Stimulated activated CD8-positive, alpha-beta memory T cell treated with anti-CD3 and anti-CD28 coated beads, Interleukin-7, amount 100 ng/mL, for 24 hours (primary cell): ENCODE measurements at places on chromosomes 7 and 10.

GRCh38 chr7:29478687-29479240 is 84.9 kb upstream of the PRR15 start:
- DNase-seq, result no peak

GRCh38 chr10:71838264-71839211 is 12.5 kb downstream of the PSAP start:
- no peak for DNase-seq

GRCh38 chr10:126407831-126408230 is 19.6 kb upstream of the ADAM12 start:
- DNase-seq, result no peak

DNA sequence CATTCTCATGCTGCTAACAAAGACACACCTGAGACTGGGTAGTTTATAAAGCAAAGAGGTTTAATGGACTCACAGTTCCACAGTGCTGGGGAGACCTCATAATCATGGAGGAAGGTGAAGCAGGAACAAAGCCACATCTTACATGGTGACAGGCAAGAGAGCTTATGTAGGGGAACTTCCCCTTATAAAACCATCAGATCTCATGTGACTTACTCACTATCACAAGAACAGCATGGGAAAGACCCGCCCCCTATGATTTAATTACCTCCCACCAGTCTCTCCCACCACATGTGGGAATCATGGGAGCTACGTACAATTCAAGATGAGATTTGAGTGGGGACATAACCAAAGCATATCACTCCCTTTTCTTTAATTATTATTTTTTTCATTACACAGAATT is 16.6 kb downstream of the COL28A1 start:
- no peak for DNase-seq

DNA sequence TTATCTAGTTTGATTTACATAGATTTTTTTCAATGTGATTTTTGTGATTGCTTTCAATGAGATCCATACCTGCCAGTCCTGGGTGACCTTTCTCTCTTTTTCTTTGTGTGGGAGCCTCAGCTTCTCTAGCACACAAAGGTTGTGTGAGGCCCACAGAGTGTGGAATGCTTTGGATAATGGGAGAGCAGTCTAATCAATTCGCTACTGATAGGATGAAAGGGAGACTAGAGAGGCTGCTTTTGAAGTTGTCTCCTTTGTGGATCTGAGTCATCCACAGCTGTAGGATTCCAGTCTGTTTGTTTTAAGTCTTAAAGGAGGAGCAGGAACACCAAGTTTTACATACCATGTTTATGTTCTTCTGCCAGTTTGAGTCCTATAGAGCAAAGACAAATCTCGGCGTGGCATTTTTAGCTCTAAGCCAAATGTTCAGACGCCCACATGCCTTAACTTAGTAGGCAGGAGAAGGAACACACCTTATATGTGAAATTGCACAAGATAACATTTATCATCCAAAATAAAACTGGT is 330.0 kb downstream of the ARL4A start:
- no peak for DNase-seq

DNA sequence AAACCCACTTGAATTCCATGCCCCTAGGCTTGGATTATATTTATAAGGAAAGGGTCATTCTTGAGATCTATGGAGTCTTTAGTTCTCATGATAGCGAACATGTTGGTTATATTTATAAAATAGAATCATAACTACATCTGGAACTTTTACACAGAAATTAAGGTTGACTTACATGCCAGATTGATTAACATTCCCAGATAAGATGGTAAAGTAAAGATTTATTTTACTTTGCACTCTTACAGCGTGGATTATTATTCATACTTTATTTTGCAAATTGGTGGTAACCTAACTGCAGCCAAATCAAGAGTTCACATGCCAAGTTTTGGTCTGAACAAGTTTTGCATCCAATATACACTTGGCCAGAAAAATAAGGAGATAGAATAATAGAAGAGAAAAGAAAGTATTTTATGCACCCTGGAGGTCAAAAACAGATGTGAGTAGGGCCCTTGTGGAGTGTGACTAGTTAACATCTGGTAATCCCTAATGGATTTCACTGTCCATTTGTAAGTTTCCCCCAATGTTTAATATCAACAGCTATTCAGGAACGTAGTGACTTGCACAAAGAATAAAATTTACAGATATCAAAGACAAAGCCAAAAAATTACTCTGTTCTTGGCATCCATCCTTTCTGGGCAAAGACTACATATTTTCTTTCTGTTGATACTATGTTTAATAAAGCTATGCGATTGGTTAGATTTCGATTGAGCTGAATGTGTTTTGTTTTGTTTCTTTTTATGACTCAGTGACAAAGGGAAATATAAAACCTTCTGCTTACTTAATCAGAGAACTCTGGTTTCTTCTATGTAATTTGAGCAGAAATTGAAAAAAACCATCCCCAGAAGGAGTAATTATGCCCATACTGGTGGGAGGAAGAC is 10.1 kb upstream of the TMEM26 start:
- no peak for DNase-seq

GRCh38 chr7:133773601-133774000 is 353.5 kb upstream of the LRGUK start:
- DNase-seq, result no peak

DNA sequence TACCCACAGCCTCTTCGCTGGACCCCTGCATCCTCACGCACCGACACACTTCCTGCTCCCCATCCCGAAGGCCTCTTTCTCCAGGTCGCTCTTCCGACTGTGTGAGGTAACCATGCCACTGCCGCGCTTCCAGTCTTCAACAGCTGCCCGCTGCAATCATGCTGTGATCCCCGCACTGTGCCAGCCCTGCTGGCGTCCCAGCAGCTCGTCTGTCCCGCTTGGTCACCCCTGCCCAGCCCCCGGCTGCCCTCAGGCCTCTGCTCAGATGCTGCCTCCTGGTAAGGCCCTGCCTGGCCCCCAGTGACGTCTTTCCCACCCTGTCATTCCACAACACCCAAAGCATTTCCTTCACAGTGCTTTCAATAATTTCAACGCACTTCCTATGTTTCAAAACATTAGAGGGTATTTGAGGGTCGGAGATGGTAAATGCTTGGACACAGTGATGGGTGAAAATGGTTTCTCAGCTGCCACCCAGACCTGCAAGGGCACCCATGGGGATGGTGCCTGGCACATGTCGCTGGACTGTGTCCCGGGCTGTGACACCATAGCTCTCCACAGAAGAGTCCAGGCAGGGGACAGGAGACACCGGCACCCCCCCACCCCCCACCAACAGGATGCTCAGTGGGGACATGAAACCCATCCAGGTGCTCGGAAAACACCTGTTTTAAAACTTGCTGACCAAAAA is 125.2 kb downstream of the MAD1L1 start:
- DNase-seq, result no peak

DNA sequence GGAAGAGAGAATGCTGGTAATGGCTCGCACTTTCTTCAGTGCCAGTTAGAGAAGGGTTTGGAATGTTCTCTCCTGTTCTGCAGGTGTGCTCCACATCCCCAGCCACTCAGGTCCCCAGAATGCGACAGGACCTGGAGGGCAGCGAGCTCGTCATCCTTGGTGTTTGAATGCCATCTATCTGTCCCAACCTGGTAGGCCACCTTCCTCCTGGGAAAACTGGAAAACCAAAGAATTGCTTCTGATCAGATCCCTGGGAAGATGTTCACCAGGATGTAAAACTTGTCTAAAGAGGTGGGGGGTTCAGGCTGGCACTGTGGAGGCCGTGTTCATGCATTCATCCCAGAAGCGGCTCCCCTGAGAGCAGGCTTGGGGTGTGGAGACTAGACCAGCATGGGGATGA is 379.5 kb downstream of the GLRX3 start:
- DNase-seq, result no peak

DNA sequence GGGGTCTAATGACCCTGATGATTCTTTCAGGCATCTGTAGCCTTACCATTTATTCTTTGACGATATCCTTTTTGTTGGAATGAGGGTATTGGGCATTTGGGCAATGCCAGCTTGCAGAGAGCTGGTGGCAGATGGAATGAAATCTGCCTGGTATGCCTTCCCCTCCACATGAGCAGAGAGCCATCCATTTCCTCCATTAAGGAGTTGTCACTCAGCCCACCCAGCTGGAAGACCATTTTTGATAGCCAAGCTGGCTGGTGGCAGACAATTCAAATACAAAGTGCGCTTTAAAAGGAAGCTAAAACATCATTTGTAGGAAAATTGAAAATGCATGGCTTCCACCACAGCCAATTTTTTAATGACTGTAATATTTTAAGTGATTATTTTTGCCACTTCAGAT is 240.1 kb upstream of the SLC26A5 start:
- DNase-seq, result no peak

DNA sequence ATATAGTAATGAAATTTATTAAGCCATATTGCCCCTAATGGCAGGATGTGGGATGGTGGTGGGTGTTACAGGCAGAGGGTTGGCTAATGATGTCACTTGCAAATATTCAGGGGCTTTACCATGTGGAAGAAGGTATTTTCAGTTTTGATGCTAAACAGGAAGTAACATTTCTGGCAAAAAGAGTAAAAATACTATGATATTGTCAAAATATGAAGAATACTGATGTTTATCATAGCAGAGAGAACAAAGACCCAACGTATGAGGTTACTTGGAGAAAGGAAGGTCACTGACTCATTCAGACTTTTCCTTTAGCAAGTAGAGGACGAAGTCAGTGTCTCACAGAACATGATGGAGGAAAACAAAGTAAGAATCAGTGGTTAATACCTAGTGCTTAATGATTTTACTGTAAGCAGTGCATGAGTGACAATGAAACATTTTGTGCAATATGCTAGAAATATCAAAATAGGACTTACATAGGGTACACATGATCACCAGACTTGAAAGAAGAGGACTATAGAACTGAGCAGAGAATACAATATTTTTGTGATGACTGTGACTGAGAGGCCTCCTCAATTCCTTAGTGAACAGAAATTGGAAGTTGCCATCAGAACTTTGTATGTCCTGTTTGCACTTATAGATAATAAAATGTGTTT is 89.7 kb upstream of the STEAP4 start:
- no peak for DNase-seq

GRCh38 chr10:6128591-6129251 is 39.9 kb downstream of the RBM17 start:
- no peak for DNase-seq

DNA sequence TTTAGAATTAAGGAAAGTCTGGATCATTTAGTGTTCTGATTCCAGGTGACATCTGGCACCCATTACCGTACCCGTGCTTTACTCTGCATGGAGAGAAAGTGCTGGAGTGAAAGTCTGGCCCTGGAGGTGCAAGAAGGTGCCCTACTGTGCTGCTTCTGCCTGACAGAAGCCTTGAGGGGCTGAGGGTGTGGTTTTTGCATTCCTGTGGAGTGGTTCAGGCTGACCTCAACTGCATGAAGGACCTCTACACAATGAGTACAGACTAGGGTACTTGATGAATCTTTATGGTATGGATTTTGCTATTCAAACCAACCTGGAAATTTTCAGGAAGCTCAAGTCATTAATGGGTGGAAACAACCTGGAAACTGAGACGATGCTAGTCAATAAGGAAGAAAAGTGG is 45.1 kb upstream of the GSAP start:
- DNase-seq, result no peak

DNA sequence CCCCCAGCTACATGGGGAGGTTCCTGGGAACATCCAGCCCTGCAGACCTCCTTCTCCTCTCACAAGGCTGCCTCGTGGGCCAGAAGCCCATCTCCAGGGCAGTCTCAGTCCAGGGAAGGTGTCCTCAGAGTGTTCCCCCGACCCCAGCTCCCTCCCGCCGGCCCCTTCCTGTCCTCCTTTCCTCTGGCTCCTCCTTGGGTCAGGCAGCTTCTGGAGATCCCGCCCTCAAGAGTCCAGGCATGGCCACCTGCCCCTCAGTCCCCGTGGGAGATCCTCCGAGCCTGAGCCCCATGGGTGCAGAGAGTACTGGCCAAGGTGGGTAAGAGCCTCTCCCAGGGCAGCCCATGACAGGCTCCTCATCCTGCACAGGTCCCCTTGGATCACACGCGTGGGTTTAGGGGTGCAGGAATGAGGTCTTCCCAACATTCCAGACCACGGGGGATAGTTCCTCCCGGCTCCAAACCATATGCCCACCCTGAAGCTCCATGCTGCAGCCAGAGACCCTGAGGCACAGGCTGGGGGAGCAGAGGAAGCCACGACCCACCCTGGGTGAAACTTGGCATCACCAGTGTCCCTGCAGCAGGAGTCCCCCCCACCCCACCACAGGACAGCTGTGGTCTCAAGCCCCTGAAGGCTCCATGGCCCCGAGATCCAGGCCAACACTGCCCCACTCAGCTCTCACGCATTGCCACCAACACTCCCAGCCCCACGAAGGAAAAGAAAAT is 65.5 kb downstream of the OAT start:
- no peak for DNase-seq

DNA sequence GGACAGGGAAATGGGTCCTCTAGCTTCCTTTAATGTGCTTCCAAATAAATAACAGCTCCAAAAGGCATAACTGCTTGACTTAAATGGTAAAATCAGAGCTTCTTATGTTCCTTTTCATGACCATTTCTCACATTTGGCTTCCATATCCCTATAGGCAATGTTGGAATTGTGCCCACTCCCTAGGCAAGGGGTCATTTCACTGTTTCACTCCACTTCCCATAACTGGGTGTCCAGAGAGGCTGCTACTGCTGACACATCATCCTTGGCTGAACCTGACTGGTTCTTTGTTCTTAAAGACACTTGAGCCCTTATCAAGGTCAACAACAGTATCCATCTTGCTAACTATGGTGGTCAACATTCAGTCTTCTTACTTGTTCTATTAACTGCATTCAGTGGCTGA is 37.1 kb downstream of the PRTFDC1 start:
- no peak for DNase-seq

DNA sequence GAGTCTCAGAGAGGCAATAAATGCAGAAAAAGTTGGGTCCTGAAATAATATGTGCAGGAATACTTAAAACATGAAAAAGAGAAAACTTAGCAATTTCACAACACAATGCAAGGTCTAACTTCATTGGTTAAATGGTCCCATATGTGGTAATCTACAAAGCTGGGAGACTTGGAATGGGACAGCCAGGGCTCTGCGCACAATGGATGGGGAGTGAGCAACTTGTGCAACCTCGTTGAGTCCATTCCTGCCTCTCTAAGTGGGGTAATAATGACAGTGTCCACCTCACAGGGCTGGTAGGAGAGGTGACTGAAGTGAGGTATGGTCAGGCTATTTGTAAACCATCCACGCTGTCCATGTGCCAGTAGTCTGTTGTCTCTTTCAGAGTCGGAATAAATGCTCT is 11.8 kb upstream of the EMX2 start:
- no peak for DNase-seq

DNA sequence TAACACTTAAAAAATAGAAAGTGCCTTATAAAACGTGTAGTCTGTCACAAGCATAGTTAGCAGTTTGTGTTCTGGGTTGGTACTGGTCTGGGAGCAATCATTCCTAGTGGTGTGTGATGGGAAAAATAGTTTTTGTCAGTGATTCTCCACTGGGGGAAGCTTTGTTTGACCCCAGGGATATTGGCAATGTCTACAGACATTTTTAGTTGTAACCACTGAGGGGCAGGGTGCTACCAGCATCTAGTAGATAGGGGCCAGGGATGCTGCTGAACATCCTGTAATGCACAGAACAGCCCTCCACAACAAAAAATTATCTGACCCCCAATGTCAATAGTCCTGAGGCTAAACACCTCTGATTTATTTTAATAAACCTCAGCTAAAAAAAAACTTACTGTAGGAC is 51.6 kb upstream of the CREB5 start:
- no peak for DNase-seq

GRCh38 chr7:123401295-123401694 is 133.1 kb downstream of the IQUB start:
- no peak for DNase-seq

- no peak for DNase-seq
These were observed 181.2 kb downstream of the TWIST1 start for GRCh38 chr7:18936265-18936664.

GRCh38 chr10:102713539-102713813 is 721 bp downstream of the ARL3 start:
- DNase-seq, result peak; percentile 41

GRCh38 chr7:3469641-3470040 is 168.6 kb downstream of the SDK1 start:
- DNase-seq, result no peak
